Caki2 (cell line): ENCODE measurements at places on chromosomes 5 and 9.
A peak's percentile ranks its signal among the peaks of the same experiment; 100 is the strongest.

DNA sequence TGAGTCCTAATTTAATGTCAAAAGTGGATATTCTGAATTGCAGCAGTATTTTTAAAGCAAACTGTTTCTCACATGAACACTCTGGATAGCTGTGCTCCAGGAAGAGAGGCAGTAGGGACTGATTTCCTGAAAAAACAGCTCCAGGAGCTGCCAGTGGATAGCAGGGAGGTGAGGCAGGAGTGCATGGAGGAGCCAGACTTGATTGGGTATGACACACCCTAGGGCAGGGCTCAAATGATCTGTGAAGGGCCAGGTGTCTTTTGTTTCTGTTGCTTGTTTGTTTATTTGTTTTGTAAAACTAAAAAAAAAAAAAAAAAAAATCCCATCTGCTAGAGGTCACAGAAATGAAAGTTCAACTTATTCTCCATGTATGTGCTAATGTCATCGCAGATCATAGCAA is 83.4 kb downstream of the ADRB2 start:
- DNase-seq = peak; percentile 50

- no peak for DNase-seq
These were observed 1.3 kb downstream of the NR2F1-AS1 start for GRCh38 chr5:93579692-93580062.

- DNase-seq = no peak
These were observed 455.5 kb upstream of the RORB start for GRCh38 chr9:74041588-74041987.

GRCh38 chr9:133187561-133188005 is 21.5 kb downstream of the OBP2B start:
- no peak for DNase-seq

DNA sequence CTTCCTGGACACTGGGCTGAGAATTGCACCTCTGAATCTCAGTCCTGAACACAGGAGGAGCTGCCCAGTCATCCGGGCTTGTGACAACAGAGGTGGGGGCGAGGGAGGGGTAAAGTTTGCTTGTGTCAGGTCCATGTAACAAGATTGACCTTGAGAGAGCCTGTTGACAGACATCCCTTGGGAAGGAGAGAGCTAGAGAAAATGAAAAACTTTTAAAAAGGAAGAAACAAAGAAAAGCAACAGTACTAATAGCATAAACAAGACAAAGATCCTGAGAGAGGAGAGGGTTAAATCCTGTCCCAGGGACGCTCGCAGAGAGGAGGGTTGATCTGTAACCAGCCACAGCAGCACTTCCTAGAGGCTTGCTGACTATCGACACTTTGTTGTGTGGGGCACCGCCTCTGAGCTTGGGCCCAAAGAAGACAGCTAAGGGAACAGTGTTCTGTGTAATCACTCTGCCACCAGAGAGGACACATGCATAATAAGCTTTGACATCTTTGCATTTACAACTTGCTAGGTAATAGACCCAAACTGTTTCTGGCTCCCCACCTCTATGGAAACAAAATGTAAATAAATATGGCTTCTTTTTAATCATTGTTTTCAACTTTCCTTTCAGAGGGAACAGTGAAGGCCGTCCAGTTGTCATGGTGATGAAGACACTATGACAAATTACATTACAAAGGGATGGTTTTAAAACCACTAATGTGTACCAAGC is 363.7 kb downstream of the CSNK1G3 start:
- peak; percentile 60 for DNase-seq

DNA sequence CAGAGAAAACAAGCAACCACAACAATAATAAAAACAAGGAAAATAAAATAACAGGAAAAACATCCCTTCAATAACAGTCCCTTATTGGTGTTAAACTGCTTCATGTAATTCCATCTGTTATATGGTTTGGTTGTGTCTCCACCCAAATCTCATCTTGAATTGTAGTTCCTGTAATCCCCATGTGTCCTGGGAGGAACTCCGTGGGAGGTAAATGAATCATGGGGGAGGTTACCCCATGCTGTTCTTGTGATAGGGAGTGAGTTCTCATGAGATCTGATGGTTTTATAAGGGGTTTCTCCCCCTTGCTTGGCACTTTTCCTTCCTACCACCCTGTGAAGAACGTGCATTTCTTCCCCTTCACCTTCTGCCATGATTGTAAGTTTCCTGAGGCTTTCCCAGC is 369.8 kb downstream of the TMEM232 start:
- DNase-seq = no peak

- no peak for DNase-seq
These were observed 110.9 kb upstream of the BASP1 start for GRCh38 chr5:17106521-17106920.

DNA sequence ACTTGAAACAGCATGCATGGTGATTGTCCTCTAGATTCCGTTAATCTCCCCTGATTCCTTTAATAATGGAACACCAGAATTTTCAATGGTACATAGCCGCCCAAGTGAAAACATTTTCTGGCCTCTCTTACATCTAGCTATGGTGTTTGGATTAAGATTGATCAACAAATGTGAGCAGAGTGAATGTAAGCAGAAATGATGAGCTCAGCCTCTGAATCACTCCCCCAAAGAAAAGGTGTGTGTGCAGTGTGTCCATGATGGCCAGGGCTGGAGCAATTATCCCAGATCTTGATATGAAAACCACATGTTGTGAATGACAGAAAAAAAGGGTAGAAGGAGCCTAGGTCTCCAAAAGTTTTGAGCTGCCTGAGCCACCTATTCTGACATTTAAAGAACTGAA is 55.3 kb downstream of the OR2K2 start:
- DNase-seq = no peak

- no peak for DNase-seq
These were observed 48.6 kb downstream of the CYSTM1 start for GRCh38 chr5:140223567-140223966.

- no peak for DNase-seq
These were observed 69.0 kb upstream of the SMC2 start for GRCh38 chr9:104025104-104025503.

DNA sequence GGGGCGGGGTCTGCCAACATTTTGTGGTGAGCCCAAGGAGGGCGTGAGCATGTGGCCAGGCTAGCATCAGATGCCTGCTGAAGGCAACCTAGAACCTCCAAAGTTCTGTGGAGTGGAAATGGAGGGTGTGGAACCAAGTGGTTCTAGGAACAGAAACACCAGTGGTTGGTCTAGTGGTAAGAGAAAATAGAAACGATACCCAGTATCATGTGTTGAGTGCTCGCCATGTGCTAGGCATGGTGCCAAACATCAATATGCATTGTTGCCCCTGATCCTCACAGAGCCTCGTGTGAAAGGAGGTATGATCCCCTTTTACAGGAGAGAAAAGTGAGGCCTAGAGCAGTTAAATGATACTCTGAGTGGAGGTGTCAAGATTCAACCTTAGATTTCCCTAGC is 31.5 kb upstream of the MVB12B start:
- DNase-seq = no peak

- DNase-seq = peak; percentile 90
These were observed 39.7 kb upstream of the SPRY4 start for GRCh38 chr5:142364251-142365145.

- no peak for DNase-seq
These were observed 4.0 kb downstream of the CCL27 start for GRCh38 chr9:34658461-34658860.

- no peak for DNase-seq
These were observed 9.7 kb upstream of the RALGDS start for GRCh38 chr9:133130685-133131244.

- peak; percentile 44 for DNase-seq
These were observed 81.3 kb downstream of the STK10 start for GRCh38 chr5:172106511-172107356.

DNA sequence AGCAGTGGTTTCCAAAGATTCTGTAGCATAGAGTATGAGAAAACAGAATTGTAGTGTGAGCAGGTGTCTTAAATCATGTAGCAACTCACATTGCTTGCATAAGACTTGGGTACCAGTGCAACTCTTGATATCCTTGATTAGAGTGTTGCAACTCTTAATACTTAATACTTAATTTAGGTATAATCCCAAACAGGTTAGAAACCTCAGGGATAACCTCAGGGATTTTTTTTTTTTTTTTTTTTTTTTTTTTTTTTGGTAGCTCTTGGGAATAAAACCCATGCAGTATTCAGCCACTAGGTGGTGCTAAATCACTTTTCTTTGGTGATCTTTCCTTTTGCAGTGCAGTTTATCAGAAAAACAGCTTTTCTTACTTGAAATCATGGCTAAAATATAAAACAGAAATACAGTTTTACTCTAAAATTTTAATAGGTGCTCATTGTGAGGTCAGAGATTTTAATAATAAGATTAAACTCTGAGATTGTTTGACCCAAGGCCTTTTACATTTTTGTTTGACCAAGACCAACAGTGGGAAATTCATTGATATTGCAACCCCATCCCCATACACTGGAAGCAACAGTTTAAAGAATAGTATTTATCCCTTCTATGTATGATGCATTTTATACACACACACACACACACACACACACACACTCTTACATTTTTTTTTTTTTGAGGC is 55.3 kb downstream of the ERAP1 start:
- DNase-seq = peak; percentile 35

- no peak for DNase-seq
These were observed 146.9 kb upstream of the DMAC1 start for GRCh38 chr9:7946458-7946857.

DNA sequence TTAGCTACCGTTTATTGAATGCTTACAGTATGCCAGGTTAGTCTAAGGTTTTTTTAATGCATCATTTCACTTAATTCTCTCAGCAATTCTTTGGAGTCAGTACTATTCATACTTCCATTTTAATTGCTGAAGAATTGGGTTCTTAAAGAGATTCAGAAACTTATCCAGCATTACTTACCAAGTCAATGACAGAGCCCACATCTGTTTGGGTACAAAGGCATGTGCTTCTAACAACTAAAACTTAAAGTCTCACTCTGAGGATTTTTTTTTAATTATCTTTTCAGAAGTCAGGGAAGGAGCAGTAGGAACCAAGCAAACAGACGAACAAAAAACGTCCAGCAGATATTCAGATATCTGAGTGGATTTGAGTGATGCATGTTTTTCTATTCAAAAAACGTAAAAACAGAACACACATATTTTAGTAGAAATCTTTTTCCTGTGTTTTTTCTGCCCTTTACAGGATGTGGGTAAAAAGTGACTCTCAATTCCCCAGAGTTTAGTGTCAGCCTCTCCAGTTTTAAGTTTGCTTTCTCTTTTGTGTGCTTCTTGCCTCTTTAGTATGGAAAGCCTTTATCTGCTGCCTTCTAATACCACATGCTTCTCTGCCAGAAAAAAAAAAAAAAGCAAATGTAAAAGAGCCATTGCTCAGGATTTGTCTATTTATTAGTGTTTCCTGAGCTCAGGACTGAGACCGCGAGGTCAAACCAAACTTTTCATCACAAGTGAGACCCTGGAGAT is 118.0 kb downstream of the PRKACG start:
- no peak for DNase-seq

DNA sequence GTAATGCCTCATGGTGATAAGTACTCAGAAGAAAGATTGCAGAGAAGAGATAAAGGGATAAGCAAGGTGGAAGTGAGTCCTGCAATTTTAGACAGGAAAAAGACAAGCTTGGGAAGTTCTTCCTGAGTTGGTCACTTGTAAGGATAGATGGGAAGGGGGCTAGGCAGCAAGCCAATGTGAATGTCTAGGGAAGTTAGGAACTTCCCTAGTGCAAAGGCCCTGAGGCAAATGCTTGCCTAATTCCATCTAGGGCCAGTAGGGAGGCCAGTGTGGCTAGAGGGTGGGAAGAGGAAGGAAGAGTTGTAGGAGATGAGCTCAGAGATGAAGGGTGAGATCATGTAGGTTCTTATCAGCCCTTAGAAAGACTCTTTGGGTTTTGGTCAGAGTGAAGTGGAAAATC is 206.6 kb downstream of the MAT2B start:
- no peak for DNase-seq

DNA sequence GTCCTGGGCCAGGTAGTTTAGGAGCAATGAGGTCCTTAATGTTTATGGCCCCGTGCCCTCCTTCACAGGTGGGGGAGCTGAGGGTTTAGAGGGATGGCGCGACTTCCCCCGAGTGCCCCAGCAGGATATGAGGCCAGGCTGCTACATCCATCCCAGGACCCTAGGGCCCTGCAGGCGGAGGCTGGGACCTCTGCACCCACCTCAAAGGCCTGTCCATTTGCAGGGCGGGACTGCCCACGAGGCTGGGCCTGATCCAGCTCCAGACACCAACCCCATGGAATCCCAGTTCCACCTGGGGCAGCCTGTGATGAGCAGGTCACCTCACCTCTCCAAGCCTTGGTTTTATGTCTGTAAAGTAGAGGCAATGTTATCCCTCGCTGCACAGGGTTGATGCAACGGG is 142.1 kb downstream of the RXRA start:
- no peak for DNase-seq

- no peak for DNase-seq
These were observed 15.1 kb downstream of the GPSM1 start for GRCh38 chr9:136342181-136343120.

DNA sequence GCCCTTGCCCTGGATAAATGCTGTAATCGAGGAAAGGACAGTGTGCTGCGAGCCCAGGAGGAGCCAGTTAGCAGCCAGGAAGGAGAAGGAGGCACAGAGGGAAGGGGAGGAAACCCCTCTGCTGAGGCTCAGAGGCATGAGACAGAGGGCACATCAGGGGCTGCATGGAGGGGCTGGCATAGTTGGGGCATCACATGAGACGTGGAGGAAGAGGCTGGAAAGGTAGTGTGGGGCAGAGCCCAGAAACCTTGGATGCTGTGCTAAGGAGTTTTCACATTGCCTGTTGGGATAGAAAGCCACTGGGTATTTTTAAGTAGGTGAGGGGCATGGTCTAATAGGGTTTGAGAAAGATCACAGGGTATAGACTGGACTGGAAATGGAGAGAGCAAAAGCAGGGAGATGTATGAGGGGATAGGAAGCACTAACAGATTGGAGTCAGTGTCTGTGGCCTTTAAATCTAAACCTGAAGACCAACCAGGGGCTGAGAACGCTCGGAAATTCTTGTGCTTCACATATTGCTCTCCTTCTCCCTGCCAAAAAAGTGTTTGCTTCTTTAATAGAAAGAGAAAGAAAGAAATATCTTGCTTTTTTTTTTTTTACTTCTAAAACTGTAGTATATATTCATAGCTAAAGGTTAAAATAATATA is 33.0 kb upstream of the ANGPTL2 start:
- no peak for DNase-seq

DNA sequence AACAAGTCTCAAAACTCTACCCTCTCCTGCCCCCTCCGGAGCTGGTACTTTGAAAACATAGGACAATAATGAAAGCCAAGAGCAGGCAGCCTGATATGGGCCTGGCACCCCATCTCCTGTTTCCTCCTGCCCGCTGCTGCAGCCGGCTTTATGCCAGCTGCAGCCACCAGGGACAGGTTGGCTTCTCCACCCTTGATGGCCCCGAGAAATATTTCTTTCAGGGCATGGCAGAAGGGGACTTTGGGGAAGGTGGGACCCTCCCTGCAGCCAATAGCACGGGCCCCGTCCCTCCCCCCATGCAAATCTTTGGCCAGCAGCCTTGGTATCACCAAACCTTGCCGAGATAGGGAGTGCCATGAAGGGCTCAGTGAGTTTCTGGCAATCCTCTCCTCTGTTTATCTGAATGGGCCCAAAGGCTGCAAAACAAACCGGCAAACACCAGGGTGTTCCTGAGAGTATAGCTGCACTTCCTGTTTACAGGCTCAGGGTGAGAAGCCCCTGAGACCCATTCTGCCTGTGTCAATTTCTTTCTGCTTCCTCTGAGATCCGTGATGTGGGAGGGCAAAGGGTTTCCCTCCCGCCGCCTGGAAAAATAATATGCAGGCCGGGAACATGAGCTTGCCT is 73.4 kb upstream of the BOD1 start:
- DNase-seq = no peak
